ENCODE measurements at places on chromosomes 1 and 21.
A peak's percentile ranks its signal among the peaks of the same experiment; 100 is the strongest.

- DNase-seq, result no peak
These were observed 5.8 kb downstream of the VASH2 start for GRCh38 chr1:212955961-212956620.

- DNase-seq, result no peak
These were observed 162.4 kb downstream of the PGBD5 start for GRCh38 chr1:230263568-230264195.

DNA sequence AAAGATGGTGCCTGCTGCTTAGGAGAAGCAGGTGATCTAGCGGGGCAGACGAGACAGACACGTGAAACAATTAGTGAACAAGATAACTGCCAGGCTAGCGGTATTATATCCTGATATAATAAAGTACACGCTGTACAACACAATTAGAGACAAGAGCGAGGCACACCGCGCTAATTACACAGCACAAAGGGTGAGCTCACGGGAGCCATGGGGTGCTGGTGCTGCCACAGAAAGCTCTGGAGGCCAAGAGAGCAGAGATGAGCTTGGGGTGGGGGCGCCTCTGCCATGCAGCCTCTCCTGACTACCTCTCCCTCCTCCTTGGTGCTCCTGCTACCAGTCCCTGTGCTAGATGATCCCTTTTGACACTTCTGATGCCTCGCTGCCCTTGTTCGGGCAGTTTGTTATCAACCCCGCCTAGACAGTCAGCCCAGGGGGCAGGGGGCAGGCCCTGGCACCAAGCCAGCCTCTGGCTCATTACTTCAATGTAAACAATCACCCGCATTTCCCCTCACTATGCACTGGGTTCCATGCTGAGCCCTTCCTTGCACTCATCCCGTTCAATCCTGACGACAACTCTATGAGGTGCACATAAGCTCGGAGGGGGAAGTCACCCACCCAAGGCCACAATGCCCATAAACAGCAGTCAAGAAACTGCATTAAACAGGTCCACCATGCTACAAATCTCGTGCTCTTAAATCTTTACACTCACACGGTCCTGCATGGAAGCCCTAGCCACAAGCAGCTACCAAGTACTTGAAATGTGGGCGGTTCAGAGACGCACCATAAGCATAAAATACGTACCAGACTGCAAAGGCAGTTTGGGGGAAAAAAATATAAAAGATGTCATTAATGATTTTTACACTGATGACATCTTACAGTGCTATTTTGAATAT, 103.0 kb downstream of the SSBP3 start:
- no peak for DNase-seq

DNA sequence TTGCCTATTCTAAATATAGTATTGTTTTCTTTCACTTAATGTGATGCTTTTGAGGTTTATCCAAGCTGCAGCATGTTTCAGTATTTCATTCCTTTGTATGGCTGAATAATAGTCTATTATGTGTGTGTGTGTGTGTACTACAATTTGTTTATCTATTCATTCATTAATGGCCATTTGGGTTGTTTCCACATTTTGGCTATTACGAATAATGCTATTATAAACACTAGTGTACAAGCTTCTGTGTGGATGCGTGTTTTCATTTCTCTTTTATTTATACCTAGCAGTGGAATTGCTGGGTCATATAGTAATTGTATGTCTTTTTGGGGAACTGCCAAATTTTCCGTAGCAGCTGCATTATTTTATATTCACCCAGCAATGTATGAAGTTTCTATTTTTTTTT, 15.0 kb upstream of the THEM5 start:
- no peak for DNase-seq

- no peak for DNase-seq
These were observed 53.2 kb downstream of the NCAM2 start for GRCh38 chr21:21051109-21052055.

DNA sequence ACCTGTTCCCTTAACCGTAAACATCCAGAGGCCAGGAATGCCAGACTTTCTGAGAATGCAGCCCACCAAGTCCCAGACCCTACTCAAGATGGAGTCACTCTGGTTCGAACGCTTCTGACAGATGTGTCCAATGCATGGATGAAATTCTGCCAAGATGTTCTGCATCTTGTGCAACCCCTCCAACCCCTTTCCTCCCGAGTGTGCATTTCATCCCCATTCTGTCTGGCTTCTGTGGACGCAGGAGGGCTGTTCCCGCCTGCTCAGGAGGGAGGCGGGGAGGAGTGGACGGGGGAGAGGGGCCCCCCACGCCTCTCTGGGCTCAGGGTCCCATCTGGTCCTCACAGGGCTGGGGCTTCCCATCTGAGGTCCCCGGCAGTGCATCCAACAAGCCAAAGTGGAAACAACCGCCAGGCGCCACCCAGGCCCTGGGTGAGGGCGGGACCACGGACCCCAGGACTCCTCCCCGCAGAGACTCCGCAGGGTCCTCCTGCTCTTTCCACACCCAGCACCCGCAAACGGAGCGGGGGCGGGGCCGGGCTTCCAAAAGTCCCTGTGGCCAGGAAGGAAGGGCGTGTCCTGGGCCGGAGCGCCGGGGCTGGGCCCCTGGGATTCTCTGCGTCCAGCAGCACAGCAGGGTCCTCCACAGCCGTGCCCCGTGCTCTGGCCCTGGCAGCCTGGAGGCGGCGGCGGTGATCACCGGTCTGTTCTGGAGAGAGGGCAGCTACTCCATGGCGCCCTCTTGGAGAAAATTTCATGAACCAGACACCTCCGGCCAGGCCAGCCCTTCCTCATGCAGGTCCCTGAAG, 27.8 kb upstream of the SUMO3 start:
- peak; percentile 54 for DNase-seq

- DNase-seq, result peak; percentile 84
These were observed 19.9 kb downstream of the ATP8B2 start for GRCh38 chr1:154344977-154345837.

GRCh38 chr1:99725996-99726395, 40.4 kb downstream of the FRRS1 start:
- DNase-seq, result no peak

DNA sequence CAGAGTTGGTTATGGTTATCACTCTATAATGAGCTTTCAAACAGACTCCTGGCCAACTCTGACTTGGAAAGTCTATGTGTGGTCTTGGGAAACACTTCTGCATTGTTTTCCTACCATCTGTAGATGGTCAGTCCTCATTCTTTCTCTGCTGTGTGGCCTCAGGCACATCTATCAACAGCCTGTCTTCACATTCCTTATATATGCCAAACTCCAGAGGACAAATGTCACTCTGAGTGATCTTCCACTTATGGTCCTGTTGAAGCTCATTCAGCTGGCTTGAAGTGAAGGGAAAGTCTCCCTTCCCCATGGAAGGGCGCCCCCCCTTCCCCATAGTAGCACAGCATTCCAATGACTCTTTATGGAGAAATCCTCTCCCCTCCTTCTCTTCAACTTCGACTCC, 58.7 kb downstream of the VANGL2 start:
- DNase-seq, result no peak

DNA sequence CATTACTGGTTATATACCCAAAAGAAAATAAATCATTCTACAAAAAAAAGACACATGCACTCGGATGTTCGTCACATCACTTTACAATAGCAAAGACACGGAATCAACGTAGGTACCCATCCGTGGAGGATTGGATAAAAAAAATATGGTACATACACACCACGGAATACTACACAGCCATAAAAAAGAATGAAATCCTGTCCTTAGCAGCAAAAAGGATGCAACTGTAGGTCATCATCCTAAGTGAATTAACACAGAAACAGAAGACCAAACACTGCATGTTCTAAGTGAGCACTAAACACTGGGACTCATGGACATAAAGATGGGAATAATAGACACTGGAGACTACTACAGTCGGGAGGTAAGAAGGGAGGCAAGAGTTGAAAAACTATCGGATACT, 148.6 kb downstream of the CHD1L start:
- no peak for DNase-seq

GRCh38 chr21:45448283-45448809, 43.4 kb downstream of the COL18A1 start:
- DNase-seq, result no peak

DNA sequence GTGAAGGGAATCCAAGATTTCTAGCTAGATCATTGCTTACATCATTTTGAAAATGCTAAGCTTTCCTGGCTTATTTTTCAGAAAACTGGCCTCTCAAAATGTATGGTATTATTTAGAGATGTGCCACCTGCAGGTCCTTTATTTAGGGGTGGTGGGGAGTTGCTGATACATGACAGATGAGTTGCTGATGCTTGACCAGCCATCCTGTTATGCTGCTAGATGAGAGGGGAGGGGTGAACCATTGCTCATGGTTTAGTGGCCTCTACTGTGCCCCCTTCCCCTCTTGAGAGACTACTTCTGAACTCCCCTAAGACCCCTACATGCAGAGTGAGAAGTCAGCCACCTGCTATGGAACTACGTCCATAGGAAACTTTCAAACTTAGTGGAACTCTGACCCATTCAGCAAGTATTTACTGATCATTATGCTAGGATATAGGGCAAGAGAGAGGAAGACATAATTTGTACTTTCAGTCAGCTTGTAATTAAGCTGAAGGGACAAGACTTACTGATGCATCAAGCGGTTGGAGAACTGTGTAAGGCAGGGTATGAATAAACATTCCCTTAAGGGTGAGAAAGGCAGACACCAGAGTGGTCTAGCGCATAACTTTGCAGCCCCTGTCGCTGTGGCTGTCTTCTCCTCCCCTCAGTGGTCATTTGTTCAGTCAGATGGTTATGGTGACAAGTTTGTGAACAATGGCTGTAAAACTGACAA, 34.6 kb downstream of the SLAMF6 start:
- DNase-seq, result no peak

DNA sequence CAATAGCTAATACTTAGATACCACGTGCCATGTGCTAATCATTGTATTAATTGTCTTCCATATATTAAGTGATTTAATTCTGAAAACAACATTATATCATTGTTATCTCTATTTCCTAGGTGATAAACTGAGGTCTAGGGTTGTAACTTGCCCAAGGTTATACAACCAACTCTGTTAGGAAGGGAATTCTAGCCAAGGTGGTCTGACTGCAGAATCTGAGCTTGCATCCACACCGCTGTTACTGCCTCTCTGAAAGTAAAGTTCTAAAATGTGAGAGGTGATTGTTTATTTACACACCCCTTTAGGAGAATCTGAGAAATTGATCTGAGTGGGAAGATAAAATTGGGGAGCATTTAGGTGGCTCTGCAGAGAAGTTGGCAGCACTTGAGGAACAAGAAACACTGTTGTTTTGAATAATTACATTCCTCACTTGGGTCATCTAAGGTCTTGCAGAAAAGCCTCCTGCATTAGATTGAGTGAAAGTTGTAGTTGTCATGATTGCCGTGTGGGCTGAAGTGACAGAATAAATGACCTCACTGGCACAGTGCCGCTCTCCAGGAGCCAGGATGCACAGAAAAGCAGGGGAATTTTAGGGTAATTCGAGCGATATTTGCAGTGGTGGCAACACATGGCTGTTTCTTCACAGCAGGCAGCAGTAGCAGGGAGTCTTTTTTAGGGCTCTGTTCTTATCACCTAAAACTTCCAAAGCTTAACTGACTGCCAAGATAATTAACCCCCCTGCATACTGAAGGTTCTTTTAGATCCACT, 121.7 kb downstream of the ADGRL4 start:
- DNase-seq, result no peak

DNA sequence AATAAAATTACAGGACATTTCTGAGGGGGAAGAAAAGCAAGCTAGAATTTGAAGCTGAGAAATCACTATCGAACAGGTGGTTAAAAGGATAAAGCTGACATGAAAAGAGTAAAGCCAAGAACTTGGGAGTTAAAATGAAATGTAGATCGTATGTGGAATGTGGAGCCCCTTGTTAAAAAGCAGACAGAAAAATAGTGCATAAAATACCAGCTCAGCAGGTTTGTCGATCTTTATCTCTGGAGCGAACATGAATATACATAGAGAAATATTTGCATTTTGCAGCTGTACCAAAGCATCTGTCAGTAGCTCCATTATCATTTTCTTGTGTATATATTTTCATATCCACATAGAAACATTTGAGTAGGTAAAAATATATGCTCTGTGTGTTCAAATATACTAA, 73.6 kb upstream of the CDC42BPA start:
- DNase-seq, result no peak

DNA sequence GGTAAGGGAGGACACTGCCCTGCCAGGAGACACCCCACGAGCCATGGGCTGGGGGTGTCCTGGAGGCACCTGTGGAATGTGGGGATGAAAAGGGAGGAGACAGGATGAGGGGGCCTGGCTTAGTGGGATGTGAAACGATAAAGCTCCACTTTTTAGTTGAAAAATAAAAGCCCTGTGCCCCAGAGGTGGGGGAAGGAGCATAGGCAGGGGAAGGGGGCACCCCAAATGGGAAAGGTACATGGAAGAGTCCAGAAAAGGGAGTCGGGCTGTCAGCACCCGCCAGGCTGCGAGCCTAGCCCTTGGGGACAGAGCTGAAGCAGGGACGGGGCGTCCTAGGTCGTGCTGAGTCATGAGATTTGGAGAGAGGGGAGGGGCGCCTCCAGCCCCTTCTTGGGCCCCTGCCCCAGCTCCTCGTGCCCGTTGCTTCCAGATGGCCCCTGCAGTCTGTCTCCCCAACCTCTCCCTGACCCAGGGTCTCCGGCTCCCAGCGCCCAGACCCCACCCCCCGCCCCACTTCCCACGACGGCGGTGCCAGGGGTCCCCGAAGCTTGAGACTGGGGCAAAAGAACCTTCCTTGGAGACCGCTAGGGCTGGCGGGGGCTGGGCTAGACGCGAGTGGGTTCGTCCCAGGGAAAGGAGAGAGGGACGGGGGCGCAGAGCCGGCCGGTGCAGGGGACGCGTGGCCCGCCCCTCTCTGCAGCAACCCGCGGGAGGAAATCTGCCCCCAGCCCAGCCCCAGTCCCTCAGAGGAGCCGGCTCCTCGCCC, 795 bp downstream of the SYT2 start:
- no peak for DNase-seq

DNA sequence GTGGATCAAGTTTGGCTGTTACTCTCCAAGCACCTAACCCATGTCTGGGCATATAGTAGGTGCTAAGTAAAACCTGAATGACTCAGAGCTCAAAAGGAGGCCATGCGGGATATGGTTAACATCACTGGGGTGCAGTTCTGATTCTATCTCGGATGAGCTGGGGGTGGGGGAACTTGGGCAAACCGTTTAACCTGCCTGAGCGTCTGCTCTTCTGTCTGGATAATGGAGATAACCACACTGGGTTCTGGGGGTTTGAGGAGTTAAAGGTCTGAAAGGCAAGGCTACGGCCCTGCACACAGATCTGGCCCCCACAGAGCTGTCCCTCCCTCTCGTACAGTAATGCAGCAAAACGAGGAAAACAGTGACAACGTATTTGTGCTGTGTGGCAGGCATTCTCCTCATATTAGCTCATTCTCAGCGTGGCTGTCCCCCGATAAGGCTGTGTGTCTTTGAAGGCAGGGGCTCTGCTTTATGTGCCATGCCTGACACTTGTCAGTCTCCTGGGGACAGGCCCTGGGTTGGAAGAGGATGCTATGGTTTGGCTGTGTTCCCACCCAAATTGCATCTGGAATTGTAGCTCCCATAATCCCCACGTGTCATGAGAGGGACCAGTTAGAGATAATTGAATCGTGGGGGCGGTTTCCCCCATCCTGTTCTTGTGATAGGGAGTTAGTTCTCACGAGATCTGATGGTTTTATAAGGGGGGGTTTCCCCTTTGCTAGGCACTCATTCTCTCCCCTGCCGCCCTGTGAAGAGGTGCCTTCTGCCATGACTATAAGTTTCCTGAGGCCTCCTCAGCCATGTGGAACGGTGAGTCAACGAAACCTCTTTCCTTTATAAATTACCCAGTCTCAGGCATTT, 6.8 kb upstream of the ALDH4A1 start:
- DNase-seq, result no peak

All from CD4-positive, alpha-beta T cell treated with Interleukin-10 for 1 hour (primary cell).